ENCODE measurements at places on chromosomes 13 and 19.
A peak's percentile ranks its signal among the peaks of the same experiment; 100 is the strongest.

DNA sequence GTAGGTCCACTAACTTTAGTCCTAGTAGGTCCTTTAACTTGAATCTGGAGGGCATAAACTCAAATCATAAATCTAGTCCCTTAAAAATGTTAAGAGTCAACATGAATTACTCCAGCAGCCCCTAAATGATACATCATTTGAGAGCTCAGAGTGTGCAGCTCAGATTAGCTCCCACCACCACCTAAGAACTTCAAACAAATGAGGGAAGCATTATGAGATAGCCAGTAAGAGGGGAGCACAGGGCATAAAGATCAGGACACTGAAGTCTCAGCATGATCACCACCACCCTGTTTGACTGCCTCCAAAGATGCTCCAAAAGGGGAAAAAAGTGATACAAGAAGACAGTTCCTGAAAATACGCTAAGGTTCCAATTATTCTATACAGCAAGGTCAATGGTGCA is 5.7 kb downstream of the PROSER1 start:
- no peak for DNase-seq

DNA sequence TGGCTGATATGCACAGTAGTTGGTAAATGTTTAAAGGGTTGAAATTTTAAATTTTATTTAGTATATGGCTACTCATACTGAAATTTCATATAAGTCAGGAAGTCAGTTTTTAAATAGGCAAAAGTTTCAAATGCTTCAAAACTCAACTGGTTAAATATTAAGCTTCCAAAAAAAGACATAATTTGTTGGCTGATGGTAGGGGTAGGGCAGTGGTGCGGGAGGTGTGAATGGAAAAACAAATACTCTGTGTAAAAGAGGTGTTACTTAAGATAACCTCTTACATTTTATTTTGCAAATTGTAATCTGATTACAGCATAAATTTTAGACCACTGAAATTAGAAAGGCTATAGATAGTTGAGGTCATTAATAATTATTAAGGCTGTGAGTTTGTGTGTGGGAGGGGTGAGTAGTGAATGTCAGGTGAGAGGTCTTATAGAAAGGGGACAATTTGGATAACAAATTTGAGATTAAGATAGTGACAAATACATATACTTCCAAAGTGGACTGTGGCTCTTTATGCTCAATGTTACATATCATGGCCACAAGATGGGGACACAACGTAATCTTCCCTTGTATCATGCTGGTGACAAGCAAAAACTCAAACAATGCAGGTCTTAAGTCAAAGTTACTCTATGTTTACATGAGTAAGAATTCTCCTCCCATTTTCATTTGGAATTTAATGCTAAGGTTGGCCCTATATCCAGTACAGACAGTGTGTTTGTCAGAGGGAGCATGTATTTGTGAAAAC is 36.6 kb upstream of the OXGR1 start:
- peak; percentile 27 for DNase-seq

DNA sequence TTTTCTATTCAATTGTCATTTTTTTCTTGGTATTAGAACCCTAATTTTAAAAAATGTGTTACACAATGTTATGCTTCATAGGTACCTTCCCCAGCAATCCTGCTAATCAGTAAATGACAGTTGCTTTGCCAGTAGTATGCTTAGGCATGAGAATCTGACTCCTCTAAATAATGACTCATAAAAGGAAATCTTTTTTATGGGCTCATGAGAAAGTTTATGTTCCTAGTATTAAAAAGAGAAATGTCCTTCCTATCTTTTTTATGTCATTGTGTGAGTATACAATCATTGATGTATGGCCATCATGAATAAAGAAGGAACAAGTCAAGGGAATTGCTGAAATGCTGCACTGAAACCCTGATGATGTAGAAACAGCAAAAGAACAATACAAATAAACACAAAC is 1237.7 kb upstream of the PCDH20 start:
- no peak for DNase-seq

DNA sequence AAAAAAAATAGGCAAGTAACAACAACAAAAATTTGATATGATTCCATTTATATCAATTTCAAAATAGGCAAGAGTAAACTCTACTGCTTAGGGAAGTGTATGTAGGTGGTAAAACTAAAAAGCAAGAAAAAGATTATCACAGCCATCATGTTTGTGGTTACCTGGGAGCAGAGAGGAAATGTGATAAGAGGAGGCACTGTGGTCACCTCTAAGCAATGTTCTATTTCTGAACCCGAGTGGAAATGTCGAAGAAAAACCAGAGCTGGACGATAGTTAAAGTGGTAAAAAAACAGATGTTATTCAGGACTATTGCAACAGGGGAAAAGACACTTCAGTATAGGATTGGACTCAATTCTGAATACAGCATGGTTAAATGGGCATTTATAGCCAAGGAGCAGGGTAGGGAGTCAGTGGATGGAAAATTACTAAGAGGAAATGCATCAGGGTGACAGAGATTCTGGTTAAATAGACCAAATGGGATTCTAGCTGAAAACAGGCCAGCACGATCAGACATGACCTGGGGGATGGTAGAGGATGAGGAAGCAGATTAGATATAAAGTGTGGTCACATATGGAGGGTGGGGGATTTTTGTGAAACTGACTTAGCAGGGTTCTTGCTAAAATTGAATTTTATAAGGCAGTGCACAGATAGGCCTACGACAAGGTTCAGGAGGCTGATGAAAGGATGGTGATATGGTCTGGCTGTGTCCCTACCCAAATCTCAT is 6.0 kb upstream of the TEX30 start:
- DNase-seq, result no peak

- DNase-seq, result peak; percentile 55
Observed at GRCh38 chr13:84896128-84896527, 903.1 kb downstream of the SLITRK6 start.

GRCh38 chr13:114047358-114047881 is 73.5 kb upstream of the C13orf46 start:
- DNase-seq, result no peak

GRCh38 chr19:19409205-19409604 is 3.7 kb downstream of the GATAD2A start:
- no peak for DNase-seq

DNA sequence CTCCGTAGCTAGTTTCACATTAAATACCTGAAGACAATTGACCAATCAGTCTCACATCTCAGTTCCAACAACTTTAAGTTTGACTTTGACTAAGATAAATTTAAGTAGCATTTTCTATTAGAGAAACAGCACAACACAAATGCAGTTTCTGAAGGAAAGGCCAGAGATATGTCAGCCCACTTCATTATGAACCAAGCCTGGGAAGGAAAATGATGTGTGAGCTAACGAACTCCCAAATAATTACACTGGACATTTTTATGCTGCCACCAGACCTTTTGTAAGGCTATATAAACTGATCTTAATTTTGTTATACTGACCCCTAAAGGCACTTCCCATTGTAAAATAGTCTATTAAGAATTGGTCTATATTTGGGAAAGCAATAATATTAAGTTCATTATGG is 57.9 kb upstream of the DACH1 start:
- DNase-seq, result no peak

- DNase-seq, result no peak
Observed at GRCh38 chr13:66778461-66778860, 451.7 kb downstream of the PCDH9 start.

- no peak for DNase-seq
Observed at GRCh38 chr19:15196360-15197005, 4.3 kb downstream of the NOTCH3 start.

Measured in hindlimb muscle (tissue), 1 donor.